ENCODE measurements at places on chromosomes 1 and 21. TPM values are rescaled to one million over a fixed set of nuclear protein-coding genes. Genes with fewer than 3 reads are reported as not detected.

DNA sequence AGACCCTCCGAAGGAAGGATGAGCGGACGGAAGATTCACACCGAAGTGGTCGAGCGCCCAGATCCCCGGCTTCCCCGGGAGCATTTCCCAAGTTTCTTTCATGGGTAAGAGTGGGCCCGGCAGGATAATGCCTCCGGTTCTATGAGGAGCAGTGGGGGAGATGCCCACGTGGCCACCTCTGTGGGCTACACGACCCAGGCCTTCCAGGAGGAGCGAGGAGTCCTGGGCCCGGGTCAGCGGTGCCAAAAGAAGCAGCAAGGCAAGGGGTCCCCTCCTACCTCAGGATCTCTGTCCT is 7.9 kb upstream of the NBPF11 start:
- peaks cover 14% of the 10 kb centered on the region for H3K27me3 ChIP-seq
- no peak overlapping the region for H3K4me3 ChIP-seq
- no peaks in the 10 kb centered on the region for H3K36me3 ChIP-seq

GRCh38 chr1:33828654-33829053 is 35.2 kb upstream of the HMGB4 start:
- DNase-seq: no peak
- H3K4me3 ChIP-seq: no peak overlapping the region
- no peaks in the 10 kb centered on the region for H3K36me3 ChIP-seq
- H3K27ac ChIP-seq: no peak overlapping the region

GRCh38 chr1:232335261-232335660 is 294.7 kb downstream of the SIPA1L2 start:
- H3K36me3 ChIP-seq: no peaks in the 10 kb centered on the region
- H3K27ac ChIP-seq: no peak overlapping the region
- peaks cover 25% of the 10 kb centered on the region for H3K27me3 ChIP-seq
- DNase-seq: peak; percentile 64
- peaks cover 26% of the 10 kb centered on the region for H3K4me1 ChIP-seq

- no peaks in the 10 kb centered on the region for H3K27me3 ChIP-seq
- H3K4me3 ChIP-seq: no peak overlapping the region
- peaks cover under 1% of the 10 kb centered on the region for H3K4me1 ChIP-seq
- DNase-seq: no peak
- H3K36me3 ChIP-seq: no peaks in the 10 kb centered on the region
Measured at GRCh38 chr1:84370831-84371394, 27.4 kb upstream of the DNASE2B start.

The RHOU gene
- 0.35 TPM for total RNA-seq

All from activated naive CD4-positive, alpha-beta T cell treated with anti-CD3 and anti-CD28 coated beads for 36 hours (primary cell).